ENCODE measurements at places on chromosomes 13 and 19.

- no peak for DNase-seq
Measured at GRCh38 chr13:98325724-98326123, 148.7 kb upstream of the RNF113B start.

GRCh38 chr19:23203841-23204344 is 46.3 kb downstream of the ZNF724 start:
- DNase-seq, result no peak

DNA sequence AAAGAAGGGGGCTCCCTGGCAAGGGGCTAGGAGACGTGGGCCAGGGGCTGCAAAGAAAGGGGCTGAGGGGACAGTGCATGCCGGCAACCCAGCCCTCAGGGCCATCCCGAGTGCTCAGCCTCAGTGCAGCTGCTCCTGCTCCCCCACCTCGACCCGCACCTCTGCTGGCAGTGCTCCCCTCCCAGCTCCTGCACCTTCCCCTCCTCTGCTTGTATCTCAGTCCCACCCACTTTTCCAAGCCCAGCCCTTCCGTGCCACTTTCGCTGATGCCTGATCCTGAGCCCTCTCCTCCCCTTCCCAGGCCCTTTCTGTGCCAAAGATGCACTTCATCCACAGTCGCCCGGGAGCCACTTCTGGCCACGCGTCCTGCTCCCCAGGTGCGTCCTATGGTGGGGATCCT is 69.9 kb upstream of the KCTD15 start:
- DNase-seq, result no peak

DNA sequence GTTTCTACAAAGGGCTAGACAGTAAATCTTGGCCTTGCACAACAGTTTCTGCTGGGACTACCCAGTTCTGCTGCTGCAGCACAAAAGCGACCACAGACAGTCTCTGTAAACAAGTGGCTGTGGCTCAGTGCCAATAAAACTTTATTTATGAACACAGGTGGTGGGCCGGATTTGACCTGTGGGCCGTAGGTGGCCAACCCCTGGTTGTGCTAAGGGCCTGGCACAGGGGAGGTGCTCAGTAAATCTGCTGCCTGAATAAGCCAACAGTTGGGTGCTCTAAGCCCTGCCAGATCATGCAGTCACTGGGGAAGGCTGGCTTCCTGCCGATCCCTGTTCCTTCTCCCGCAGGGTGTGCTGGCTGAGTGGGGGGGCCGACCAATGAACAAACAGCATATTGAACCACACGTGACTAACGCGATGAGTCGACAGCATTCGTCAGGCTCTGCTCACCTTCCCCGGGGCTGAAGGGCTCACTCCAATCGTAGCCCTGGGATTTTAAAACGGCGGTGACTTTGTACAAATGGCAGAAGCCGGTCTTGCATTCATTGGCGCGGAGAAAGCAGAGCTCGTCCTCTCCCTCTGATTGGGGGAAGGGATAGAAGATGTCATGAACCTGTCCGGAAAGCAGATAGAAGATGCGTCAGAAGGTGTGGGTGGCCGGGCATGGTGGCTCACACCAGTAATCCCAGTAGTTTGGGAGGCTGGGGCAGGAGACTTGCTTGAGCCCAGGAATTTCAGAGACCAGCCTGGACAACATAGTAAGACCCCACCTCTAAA is 24.3 kb upstream of the MYDGF start:
- peak; percentile 57 for DNase-seq

GRCh38 chr13:73898276-73898675 is 235.9 kb downstream of the KLF12 start:
- no peak for DNase-seq

GRCh38 chr19:56108447-56109195 is 12.5 kb downstream of the ZNF787 start:
- no peak for DNase-seq

DNA sequence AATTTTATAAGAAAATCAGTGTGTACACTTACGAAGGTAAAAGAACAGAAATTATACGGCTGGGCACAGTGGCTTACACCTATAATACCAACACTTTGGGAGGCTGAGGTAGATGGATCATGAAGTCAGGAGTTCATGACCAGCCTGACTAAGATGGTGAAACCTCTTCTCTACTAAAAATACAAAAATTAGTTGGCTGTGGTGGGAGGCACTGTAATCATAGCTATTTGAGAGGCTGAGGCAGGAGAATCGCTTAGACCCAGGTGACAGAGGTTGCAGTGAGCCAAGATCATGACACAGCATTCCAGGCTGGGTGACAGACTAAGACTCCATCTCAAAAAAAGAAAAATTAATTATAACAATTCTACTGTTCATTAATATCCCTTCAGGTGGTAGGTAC is 151.9 kb downstream of the ZNF737 start:
- no peak for DNase-seq

- DNase-seq, result no peak
Measured at GRCh38 chr13:95352486-95352885, 51.2 kb upstream of the ABCC4 start.

DNA sequence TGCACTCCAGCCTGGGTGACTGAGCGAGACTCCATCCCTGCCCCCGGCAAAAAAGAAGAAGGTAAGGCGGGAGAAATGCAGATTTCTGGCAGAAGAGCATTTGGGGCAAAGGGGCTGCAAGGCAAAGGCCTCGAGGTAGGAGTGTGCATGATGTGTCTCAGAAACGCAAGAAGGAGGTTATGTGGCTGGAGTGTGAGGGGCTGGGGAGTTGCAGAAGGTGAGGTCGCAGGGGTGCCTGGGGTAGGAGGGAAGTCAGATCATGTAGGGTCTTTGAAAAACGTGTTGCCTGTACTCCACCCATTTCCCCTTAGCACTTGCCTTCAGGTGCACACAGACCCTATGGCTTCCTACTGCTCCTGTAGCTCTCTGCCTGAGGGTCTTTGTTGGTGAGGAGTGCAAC is 29.9 kb downstream of the KCTD15 start:
- no peak for DNase-seq

DNA sequence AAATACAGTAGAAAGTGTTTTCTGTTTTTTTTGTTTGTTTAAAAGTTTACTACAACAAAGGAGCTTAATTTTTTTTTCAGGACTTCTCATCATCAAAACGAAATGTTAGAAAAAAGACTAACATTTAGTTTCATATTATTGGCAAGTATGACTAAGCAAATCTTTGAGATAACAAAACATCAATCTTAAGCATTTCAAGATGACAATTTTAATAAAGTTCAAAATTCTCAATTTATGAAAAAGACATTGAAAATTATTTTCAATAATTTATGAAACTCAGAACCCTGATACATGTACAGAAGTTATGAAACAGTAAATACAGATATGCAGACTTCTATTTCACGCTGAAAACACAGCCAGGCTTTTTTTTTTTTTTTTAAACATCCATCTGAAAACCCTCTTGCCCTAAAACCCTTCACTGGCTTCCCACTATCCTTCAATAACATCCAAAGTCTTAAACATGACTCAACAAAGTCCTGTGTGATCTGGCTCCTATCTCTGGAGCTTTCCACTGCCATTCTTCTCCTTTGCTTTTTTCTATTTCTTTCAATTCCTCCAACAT is 3.9 kb downstream of the RBM26 start:
- DNase-seq, result no peak

GRCh38 chr13:59099182-59099974 is 1064.3 kb downstream of the DIAPH3 start:
- DNase-seq, result no peak

DNA sequence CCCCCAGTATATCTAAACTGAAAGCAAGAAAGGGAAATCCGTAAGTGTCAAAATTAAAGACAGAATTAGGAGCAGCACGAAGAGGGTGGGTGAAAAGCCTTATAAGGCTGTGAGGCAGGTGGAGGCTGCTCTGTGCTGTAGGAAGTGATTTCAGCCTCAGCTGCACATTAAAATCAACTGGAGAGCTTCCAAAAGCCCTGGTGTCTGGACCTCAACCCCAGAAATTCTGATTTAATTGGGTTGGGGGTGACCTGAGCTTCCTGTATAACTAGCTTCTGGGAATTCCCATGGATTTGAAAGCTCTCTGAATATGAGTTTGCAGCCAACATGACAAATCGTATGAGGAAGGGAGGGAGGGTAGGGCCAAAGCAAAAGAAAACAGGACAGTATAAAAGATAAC is 242.4 kb upstream of the TMTC4 start:
- DNase-seq, result no peak

DNA sequence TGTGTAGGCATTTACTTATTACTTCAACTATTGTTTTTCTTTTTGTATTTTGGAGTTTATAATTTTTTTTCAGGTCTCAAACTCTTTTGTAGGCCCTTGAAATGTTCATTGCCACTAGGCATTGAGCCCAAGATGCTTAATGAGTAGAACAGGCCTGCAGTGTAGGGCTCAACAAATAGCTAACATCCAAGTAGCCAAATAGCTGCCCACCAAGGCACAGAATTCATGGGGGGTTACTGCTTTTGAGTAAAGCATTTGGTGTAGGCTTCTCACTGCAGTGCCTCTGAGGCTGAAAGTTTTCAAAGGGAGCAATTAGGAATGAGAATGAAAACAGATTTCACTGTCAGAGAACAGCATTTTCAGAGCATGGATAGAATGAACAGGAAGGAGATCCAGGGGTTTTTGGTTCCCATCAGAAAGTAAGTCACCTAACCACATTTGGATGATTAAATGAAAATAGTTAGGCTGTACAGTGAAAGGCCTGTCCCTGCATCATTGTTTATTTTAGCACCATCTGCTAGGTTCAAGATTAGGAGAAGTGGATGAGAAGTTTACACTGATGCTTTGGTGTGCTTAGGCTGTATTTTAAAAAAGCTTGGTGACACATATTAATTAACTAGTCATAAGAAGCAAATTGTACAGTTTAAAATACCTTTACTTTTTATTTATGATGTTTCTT is 61.0 kb downstream of the EDNRB start:
- no peak for DNase-seq

- DNase-seq, result no peak
Measured at GRCh38 chr19:41872775-41873647, 4.1 kb upstream of the CD79A start.
